K562 (cell line): ENCODE measurements at places on chromosomes 3 and 15.

DNA sequence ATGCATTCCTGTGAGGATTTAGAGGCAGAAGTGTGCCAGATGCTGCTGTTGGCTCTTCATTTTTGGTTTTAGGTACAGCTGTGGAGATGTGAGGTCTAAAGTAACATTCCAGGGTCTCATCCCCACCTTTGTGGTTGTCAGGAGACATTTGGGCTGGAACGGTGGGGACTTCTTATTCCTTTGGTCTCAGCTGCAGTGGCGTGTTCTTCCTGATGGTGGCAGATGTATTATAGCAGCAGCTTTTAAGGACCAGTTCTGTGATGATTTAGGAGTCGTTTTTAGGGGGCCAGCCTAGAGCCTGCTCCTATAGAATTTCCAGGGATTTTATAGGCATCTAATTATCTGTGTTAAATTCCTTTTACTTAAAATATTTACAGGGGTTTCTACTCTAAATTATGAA lies 221.0 kb upstream of the EOMES start:
- no peaks in the 10 kb centered on the region for H3K36me3 ChIP-seq
- H3K27ac ChIP-seq = no peak overlapping the region
- DNase-seq = no peak
- H3K4me3 ChIP-seq = no peak overlapping the region
- no peaks in the 10 kb centered on the region for H3K4me1 ChIP-seq

DNA sequence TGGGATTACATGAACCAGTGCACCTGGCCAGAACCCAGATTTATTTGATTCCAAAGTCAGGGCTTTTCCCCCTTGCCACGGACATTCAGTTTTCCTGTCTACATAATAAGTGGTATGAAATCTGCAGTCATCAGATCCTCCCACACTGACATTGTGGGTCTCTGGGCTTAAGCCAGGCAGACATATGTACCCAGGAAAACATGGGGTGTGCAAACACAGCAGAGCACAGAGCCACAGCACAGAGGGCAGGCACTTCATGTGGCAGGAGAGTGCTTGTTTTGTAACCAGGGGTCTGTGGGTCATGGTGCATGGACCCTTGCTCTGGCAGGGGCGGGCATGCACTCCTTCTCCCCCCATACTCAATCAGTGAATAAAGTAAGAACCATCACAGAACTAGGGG lies 6.1 kb upstream of the ABTB1 start:
- DNase-seq = no peak
- no peak overlapping the region for H3K4me3 ChIP-seq
- peaks cover 32% of the 10 kb centered on the region; the same call in 1 of the 3 replicates for H3K36me3 ChIP-seq
- H3K4me1 ChIP-seq = no peaks in the 10 kb centered on the region

- H3K4me3 ChIP-seq = no peak overlapping the region
- no peaks in the 10 kb centered on the region for H3K27me3 ChIP-seq
- no peak overlapping the region for H3K27ac ChIP-seq
- H3K36me3 ChIP-seq = no peaks in the 10 kb centered on the region
- DNase-seq = no peak
- H3K4me1 ChIP-seq = no peaks in the 10 kb centered on the region
Measured at GRCh38 chr3:95506174-95506573, 1308.2 kb upstream of the EPHA6 start.

- H3K4me1 ChIP-seq = peaks cover 19% of the 10 kb centered on the region
- no peaks in the 10 kb centered on the region for H3K27me3 ChIP-seq
- no peak overlapping the region for H3K4me3 ChIP-seq
- DNase-seq = peak; percentile 60
- H3K36me3 ChIP-seq = no peaks in the 10 kb centered on the region
Measured at GRCh38 chr3:170717410-170718402, 131.8 kb upstream of the SLC7A14 start.

GRCh38 chr3:18119866-18120265 lies 305.3 kb downstream of the SATB1 start:
- H3K27ac ChIP-seq = no peak overlapping the region
- no peak overlapping the region for H3K4me3 ChIP-seq
- H3K36me3 ChIP-seq = no peaks in the 10 kb centered on the region
- H3K27me3 ChIP-seq = no peaks in the 10 kb centered on the region
- DNase-seq = no peak

- no peaks in the 10 kb centered on the region for H3K4me1 ChIP-seq
- no peak overlapping the region for H3K4me3 ChIP-seq
- no peaks in the 10 kb centered on the region for H3K36me3 ChIP-seq
- H3K27me3 ChIP-seq = no peaks in the 10 kb centered on the region
- no peak overlapping the region for H3K27ac ChIP-seq
Measured at GRCh38 chr15:25487226-25487884, 48.5 kb upstream of the UBE3A start.

GRCh38 chr15:57306944-57307411 lies 69.3 kb upstream of the CGNL1 start:
- H3K36me3 ChIP-seq = no peaks in the 10 kb centered on the region
- no peak overlapping the region for H3K4me3 ChIP-seq
- no peak for DNase-seq
- no peaks in the 10 kb centered on the region for H3K27me3 ChIP-seq
- peaks cover 25% of the 10 kb centered on the region for H3K4me1 ChIP-seq

DNA sequence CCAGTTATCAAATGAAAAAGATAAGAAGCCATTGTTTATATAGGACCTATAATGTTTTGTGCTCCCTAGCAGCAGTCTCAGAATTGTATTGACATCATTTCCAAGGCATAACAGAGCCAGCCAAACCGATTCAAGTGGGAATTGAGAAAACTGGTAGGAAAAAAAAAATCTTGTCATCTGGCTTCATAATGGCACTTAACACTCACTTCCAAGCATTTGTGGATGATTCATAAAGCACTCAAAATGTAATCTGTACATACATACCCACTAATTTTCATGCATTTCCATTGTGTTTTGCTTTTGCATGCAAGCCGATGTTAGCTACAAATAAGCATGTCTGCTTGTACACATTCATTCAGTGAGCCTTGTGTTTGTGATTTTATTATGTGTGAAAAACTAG lies 18.6 kb upstream of the TRPC1 start:
- no peaks in the 10 kb centered on the region for H3K27me3 ChIP-seq
- H3K27ac ChIP-seq = no peak overlapping the region
- H3K36me3 ChIP-seq = peaks cover 3% of the 10 kb centered on the region; the same call in 1 of the 3 replicates
- no peak for DNase-seq
- no peak overlapping the region for H3K4me3 ChIP-seq

DNA sequence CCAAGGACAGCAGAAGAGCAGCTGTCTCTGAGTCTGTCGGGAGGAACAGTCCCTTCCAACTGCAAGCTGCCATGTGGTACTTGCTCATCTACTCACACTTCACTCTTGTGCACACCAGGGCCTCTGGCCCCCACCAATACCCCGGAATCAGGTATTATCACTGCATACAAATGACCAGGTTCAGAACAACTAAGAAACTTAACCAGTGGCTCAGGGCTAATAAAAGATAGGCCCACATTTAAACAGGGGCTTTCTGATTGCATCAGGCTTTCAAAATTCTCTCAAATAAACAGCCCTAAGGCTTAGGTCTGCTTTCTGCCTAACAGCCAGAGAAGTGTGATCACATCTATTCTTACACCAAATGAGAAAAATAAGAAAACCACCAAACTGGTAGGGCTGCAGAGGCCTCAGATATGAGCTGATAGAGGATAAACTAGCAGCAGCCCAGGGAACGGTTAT lies 20.7 kb downstream of the CCDC12 start:
- peak overlapping the region; percentile 20; the same call in 2 of the 3 replicates for H3K27ac ChIP-seq
- no peaks in the 10 kb centered on the region for H3K27me3 ChIP-seq
- H3K36me3 ChIP-seq = peaks cover 54% of the 10 kb centered on the region; the same call in 2 of the 3 replicates
- no peak overlapping the region for H3K4me3 ChIP-seq
- H3K4me1 ChIP-seq = peaks cover 67% of the 10 kb centered on the region
- no peak for DNase-seq

DNA sequence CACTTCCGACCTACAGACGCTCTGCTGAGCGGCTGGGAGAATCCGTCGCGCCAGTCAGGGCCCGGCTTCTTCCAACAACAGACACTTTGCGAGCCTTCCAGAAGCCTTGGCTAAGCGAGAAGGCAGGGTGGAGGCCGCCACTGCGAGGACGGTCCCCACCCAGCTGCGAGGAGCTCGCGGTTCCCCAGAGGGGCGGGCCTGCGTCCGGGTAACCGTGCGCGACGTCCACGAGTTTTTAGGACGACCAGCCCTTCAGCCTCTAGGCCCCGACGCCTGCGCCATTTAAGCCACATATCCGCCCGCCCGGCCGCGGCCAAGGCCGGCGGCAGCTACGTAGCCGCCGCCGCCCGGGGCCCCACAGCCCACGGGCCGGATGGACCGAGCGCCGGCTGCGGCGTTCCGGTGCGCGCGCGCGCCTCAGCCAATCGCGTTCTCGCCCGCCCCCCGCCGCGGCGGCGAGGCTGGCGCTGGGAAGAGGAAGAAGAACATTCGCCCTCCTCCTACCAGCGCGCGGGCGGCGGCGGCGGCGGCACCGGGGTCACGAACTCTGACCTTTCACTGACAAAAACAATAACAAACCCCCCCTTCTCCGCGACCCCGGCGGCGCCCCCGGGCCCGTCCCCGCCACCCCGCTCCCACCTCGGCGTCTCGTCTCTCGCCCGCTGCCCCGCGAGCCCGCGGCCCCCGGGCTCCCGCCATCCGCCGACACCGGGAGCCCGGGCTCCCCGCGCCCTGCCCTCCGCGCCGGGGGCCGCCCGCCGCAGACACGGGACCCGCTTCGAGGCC lies at the start of gene NR2C2:
Gene NR2C2 (plus strand): TSS at position 484 of the 786 bp plus-strand sequence. CDS start 56,332 bp downstream, outside the sequence.
- DNase-seq = peak; percentile 96
- H3K27ac ChIP-seq = peak within 1 kb of the TSS; percentile 99
- H3K4me1 ChIP-seq = peaks cover 5% of the 10 kb centered on the region
- no peaks in the 10 kb centered on the region for H3K27me3 ChIP-seq

- no peaks in the 10 kb centered on the region for H3K27me3 ChIP-seq
- H3K36me3 ChIP-seq = peaks cover 36% of the 10 kb centered on the region; the same call in 2 of the 3 replicates
- H3K4me1 ChIP-seq = peaks cover 4% of the 10 kb centered on the region; the same call in 1 of the 3 replicates
Measured at GRCh38 chr15:43527802-43528541, 10.6 kb downstream of the MAP1A start.

DNA sequence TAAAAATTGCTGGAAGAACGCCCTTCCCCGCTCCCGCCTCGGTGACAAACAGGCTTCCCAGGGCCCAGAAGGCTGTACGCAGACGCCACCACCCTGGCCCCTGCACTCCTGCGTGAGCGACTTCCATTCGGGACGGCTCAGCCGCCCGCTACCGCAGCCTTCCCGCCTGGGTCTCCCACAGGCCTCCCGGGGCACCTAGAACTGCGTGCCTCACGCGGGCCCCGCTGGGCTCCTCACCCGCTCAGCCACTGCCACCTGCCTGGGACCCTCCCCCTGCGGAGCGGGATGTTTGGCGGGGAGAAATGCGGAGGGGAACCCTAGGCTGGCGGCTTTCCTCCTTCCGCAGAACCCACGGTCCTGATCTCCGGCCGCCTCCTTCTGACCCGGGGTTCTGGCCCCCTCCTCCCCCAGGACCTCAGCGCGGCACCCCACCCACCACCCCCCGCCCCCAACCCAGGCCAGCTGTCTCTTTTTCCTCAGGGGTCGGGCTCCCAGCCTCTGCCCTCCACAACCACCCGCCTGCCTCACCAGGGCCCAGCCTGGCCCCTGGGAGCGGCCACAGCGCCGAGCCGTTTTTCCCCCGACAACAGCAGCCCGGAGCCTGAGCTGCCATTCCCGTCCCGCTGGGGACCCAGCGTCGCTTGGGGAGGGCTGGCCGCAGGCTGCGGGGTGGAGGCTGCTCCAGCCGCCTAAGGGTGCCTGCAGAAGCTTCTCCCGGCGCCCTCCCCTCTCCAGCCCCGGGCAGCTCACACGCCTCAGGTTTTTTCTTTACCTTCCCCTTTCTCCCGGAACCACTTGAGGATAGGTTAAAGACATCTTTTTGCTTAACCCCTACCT lies 27.6 kb upstream of the RAB7A start:
- no peak overlapping the region for H3K4me3 ChIP-seq
- no peaks in the 10 kb centered on the region for H3K36me3 ChIP-seq
- H3K27ac ChIP-seq = no peak overlapping the region
- H3K4me1 ChIP-seq = no peaks in the 10 kb centered on the region
- no peaks in the 10 kb centered on the region for H3K27me3 ChIP-seq

DNA sequence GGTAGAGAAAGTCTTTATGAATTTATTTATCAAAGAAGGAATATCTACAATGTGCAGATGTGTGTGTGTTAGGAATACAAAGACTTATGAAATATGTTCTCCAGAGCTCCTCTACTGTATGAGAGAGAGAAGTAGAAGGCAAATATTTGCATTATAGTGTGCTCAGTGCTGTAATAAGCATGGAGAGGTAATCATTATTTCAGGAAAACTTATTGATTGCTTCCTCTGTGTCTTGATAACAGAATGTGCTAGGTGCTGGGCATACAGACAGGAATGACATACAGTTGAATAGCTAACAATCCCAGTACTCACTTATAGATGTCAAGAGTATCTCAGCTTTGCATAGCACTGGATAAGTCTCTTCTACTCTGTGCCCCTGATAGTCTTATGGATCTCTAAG lies 30.2 kb downstream of the ATG7 start:
- no peak overlapping the region for H3K4me3 ChIP-seq
- peaks cover 7% of the 10 kb centered on the region; the same call in 1 of the 3 replicates for H3K4me1 ChIP-seq
- H3K36me3 ChIP-seq = peaks cover 67% of the 10 kb centered on the region
- DNase-seq = no peak
- no peaks in the 10 kb centered on the region for H3K27me3 ChIP-seq

GRCh38 chr3:188664795-188665194 lies 507.0 kb upstream of the TPRG1 start:
- H3K4me3 ChIP-seq = no peak overlapping the region
- H3K4me1 ChIP-seq = no peaks in the 10 kb centered on the region
- H3K36me3 ChIP-seq = no peaks in the 10 kb centered on the region
- no peak overlapping the region for H3K27ac ChIP-seq

DNA sequence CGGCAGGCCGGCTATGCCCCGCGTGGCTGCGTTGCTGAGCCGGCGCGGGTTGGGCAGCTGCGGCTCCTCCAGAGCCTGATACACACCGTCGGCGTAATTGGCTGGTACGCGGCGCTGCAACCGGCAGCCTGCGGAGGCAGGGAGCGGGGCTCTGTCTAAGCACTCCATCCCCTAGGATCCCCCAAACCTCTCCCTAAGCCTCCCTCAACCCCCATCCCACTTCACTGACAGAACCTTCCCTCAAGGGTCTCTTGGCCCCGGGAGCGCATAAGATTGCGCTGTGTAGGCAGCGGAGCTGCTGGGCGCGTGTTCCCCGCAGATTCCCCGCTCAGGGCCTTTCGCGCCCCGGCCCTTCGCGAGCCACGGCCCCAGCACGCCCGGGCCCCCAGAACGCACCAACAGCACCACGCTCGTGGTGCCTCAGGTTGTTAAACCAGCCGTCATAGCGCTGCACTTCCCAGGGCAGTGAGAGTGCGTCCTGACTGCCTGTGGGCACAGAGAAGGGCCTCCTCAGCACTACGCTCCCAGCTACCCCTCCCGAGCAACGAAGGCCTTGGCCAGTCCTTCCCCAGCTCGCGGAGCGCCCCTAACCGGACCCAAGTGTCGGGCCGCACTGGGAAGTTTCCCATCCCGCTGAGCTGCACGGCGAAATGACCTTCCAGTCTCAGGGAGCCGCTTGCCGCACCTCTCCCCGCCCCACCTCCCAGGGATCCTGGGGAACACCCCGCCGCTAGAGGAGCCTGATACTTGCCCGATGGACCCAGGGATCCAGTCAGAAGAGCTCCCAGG lies 1.2 kb downstream of the DUOX2 start:
- no peaks in the 10 kb centered on the region for H3K36me3 ChIP-seq
- H3K27ac ChIP-seq = no peak overlapping the region
- H3K4me3 ChIP-seq = no peak overlapping the region
- peaks cover 30% of the 10 kb centered on the region for H3K4me1 ChIP-seq
- peaks cover 24% of the 10 kb centered on the region for H3K27me3 ChIP-seq

- H3K36me3 ChIP-seq = no peaks in the 10 kb centered on the region
- H3K27me3 ChIP-seq = no peaks in the 10 kb centered on the region
- H3K4me3 ChIP-seq = no peak overlapping the region
- no peak overlapping the region for H3K27ac ChIP-seq
- no peaks in the 10 kb centered on the region for H3K4me1 ChIP-seq
Measured at GRCh38 chr3:165439765-165440164, 243.6 kb upstream of the SLITRK3 start.
